AG09319 (cell line): ENCODE measurements at places on chromosomes 13 and 19.

GRCh38 chr13:78595495-78596398, 7.6 kb downstream of the POU4F1 start:
- no peak for DNase-seq

GRCh38 chr19:27652281-27652680, 1560.7 kb downstream of the UQCRFS1 start:
- no peak for DNase-seq

GRCh38 chr19:54506079-54506478, 3.4 kb downstream of the LAIR2 start:
- DNase-seq: no peak

DNA sequence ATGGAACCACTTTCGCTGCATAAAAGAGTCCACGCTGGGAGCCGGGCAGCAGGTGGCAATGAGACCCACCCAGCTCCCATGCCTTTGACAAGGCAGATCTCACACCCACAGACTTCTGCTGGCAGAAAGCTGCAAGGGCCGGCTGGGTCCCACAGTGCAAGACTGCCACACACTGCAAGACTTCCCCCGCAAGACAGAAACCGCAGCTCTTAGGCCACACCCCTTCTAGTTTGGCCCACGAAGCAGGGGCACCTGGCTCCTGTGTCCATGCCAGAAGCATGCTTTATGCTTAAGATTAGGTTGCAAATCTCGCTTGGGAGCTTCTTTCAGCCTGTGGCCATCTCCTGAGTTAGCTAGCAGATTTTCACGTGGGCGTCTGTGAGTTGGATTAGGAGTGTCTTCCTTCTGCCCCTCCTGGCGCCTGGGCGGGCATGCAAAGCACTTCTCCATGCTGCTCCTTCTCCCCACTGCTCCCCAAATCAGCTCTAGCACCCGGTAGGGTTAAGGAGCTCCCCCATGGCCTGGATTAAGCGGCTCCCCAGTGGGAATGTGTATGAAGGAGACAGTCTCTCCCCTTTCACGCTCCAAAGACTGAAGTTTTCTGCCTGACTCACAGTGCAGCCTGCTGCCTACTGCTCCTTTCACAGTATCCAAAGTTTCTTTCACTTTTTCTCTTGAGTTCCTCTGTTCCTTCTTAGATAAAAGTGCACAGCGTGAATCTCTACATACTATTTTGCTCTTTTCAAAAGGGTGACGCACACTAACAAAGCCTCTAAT, 17.7 kb downstream of the GPC6 start:
- DNase-seq: no peak

DNA sequence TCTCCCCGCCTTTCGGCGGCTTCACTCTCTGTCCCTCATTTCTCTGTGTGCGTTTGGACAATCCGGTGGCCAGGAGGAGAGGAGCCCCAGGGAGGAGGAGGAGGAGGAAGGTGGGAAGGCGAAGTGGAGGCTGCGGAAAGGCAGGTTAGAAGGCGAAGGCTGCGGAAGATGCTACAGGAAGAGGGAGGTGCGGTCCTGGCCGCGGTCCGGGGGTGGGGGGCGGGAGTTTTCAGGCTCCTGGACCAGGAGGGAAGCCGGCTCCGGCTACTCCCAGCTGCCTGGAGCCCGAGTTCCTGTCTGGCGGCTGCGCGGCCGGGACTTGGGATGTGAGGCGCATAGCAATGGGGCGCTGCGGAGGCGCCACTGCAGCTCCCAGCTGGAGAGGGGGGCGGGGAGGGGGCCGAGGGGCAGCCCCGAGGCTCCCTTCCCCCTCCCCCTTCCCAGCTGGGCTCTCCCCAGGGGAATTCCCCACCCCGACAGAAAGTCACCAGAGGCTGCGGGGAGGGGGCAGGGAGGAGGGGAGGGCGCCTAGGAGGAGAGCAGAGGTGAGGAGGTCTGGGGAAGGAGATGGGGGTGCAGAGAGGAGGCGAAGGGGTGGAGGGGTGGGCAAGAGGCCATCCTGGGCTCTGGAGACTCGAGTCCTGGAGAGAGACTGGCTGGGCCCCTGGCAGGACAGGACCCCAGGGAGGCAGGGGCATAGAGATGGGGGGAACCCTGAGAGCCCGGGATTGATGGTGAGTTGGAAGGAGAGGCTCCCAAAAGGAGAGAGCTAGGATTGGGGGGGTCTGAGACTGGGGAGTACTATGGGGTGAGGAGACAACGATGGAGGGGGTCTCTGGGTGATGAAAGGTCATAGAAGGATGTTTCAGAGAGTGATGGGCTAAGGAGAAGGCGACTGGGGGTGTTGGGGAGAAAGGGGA, 2.0 kb downstream of the LRRC4B start:
- no peak for DNase-seq

- no peak for DNase-seq
Observed at GRCh38 chr13:90261343-90261742, 1086.1 kb upstream of the MIR17HG start.

GRCh38 chr13:114145256-114145655, 12.8 kb upstream of the RASA3 start:
- DNase-seq: no peak

DNA sequence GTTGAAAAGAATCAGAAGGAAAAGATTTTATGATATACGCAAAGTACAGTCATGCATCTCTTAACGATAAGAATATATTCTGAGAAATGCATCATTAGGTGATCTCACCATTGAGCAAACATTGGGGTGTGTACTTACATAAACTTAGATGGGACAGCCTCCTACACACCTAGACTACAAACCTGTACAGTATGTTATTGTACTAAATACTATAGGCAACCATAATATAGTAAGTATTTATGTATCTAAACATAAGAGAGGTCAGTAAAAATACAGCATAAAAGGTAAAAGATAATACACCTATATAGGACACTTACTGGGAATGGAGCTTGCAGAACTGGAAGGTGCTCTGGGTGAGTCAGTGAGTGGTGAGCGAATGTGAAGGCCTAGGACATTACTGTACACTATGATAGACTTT, 254.6 kb downstream of the SPRY2 start:
- DNase-seq: no peak

- no peak for DNase-seq
Observed at GRCh38 chr19:51093101-51093500, 10.4 kb upstream of the KLK14 start.

DNA sequence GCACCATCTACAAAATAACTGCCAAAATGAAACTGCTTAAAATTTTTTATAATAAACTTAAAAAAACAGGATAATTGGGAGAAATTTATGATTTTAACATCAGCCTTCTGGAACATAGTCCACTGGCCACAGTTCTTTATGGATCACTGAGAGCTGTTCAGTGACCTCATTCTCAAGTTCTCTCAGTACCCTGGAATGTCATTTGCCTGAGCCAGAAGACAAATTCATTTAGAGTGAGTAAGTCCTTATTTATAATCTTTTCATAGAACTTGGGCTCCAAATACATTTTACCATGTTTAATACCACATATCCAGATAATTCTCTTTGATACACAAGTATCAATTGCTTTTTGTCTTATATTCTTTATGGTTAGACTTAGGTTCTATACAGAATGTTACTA, 87.6 kb downstream of the CAB39L start:
- DNase-seq: peak; percentile 77

DNA sequence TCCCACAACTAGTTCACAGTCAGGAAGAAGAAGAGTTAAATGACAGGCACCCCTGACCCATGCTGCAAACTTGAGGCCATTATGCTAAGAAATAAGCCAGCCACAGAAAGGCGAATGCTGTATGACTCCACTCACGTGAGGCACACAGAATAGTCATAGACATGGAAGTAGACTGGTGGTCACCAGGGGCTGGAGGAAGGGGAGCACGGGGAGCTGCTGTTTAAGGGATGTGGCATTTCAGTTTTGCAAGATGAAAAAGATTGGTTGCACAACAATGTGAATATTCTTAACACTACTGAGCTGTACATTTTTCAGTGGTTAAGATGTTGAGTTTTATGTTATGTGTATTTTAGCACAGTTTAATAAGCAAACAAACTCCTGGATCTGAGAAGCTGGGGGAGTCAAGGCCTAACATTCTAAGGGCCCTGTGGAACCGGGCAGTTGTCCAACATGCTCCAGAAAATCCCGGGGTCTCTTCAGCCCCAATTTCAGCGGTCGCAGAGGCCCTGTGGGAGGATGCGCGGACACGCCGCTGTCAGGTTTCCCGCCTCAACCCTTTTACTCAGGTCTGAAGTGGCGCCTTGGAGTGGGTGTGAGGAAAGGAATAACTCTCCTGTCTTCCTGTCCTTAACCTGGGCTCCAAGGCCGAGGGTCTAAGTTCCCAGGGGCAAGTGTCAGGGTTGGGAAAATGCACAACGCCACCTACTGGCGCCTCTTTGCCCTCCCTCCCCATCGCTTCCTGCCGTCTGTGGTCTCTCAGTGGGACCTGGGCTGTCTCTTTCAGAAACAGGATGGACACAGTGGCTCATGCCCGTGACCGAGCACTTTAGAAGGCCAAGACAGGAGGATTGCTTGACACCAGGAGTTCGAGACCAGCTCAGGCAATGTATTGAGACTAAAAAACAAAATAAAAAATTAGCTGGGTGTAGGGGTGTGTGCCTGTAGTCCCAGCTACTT, 4.4 kb upstream of the TMEM272 start:
- DNase-seq: no peak

GRCh38 chr19:46862503-46862834, 1.7 kb downstream of the ARHGAP35 start:
- DNase-seq: no peak

DNA sequence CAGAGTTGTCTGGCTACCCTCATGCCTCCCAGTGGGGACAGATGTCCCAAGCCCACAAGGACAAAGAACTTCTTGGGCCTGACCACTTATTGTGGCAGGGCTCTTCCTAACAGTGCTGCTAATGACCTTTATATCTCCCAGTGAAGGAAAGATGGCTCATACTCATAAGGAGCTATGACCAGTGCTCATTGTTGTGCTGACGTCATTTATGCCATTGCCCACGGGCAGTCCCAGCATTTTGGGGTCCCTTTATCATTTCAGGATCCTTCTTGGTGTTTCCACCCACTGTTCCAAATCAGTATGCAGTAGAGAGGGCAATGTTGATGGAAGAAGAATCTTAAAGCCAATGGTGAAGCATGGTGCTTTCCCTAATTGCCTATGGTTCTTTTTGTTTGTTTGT, 1640.0 kb upstream of the PRR20A start:
- no peak for DNase-seq

DNA sequence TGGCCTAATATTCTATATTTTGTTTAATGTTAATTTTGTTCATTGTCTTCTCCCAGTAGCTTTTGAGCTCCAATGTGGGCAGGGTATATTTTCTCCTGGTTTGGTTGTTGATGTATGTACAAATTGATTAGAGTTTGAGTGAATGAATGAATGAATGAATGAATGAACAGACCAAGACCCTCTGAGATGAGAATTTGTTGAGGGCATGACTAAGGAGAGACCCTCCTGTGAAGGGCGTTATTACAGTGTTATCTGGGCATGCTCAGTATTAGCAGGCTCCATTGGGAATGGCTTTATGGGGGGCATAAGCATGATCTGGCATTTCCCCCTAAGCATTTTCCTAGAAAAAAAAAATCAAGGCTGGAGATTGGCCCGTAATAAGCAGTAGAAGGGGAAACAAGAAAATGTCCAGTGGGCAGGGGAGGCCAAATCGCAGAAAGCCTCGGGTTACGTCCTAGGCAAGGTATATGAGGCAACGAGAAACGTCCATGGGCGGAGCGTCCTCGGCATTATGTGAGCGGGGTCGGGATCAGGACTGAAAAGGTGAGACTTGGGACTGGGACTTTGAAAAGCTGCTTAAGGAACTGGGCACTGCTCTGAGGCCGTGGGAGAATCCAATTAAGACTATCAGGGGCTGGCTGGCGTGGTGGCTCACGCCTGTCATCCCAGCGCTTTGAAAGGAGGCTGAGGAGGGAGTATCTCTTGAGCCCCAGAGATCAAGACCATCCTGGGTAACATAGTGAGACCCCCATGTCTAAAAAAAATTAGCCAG, 904 bp upstream of the ARHGAP33 start:
- DNase-seq: no peak

DNA sequence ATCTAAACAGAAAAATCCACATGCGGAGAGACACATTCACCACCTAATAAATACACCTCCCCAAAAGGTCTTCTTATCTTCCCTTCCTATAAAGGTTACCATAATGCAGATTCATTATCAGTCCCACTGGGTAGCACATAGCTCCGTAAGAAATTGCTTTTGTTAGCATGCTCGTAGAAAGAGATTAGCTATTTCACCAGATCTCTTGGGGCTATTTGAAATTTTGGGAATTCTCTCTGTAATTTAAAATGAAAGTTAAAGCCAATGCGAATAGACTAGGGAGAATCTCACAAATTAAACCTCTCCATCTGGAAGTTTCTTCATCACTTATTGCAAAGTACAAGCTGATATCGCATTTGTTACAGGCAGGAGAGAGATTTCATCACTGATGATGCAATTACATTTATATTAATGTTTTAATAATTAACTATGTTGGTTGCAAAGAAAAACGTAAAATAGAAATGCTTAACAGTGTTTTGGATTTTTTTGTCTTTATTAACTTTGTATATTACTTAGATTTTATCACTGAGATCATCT, 12.9 kb upstream of the DACH1 start:
- no peak for DNase-seq

GRCh38 chr13:104422668-104423067, 1356.5 kb upstream of the SLC10A2 start:
- no peak for DNase-seq

DNA sequence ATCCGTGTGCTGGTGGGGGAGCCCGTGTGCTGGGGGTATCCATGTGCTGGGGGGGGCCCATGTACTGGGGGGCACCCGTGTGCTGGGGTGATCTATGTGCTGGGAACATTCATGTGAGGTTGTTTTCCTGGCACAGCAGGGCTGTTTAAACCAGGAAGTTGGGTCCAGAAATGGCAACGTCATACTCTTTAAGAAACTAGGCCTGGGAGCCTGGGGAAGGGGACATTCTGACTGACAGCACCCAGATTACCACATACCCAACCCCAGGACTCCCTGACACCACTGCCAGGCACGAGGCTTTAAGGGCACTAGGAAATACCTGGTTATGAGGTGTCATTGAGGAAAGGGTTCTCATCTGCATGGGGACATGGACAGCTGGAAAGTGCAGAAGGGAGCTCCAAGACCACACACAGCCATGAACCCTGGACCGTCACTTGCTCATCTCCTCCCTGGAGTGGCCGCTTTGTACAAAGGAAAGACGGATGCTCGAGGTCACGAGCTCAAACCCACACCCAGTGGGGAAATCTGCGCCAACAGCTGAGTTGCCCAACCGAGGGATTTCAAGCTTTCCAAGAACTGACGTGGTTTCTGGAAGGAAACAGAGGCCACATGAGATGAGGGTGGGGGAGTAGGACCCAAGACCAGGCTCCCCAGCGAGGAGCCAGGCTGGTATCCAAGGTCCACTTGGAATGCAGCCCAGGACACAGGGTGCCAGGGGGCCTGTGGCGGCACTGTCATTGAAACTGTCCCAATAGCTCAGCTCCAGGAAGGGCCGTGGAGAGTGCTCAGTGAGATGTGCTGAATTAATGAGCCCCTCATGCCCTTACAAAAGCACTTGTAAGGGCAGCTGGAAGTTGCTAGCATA, 40.9 kb downstream of the RAB20 start:
- peak; percentile 43 for DNase-seq

- DNase-seq: no peak
Observed at GRCh38 chr19:39264306-39265290, 3.6 kb upstream of the IFNL2 start.

GRCh38 chr13:27969866-27970229, 733 bp upstream of the CDX2 start:
- no peak for DNase-seq
